ENCODE measurements at places on chromosomes 16 and 17. TPM values are rescaled to one million over a fixed set of nuclear protein-coding genes. Genes with fewer than 3 reads are reported as not detected.

SLC52A1 gene
- total RNA-seq, result 0.17 TPM

CD300LG gene
- not detected for total RNA-seq

GRCh38 chr17:65750631-65751115 lies 189.2 kb upstream of the AXIN2 start:
- H3K4me1 ChIP-seq, result peaks cover 9% of the 10 kb centered on the region
- H3K27ac ChIP-seq, result no peak overlapping the region
- H3K27me3 ChIP-seq, result no peaks in the 10 kb centered on the region

- no peaks in the 10 kb centered on the region for H3K36me3 ChIP-seq
- H3K27me3 ChIP-seq, result no peaks in the 10 kb centered on the region
- no peak overlapping the region for H3K27ac ChIP-seq
- no peak overlapping the region for H3K4me3 ChIP-seq
- peaks cover 22% of the 10 kb centered on the region for H3K4me1 ChIP-seq
Observed at GRCh38 chr17:77929871-77930436, 28.5 kb upstream of the TNRC6C start.

DNA sequence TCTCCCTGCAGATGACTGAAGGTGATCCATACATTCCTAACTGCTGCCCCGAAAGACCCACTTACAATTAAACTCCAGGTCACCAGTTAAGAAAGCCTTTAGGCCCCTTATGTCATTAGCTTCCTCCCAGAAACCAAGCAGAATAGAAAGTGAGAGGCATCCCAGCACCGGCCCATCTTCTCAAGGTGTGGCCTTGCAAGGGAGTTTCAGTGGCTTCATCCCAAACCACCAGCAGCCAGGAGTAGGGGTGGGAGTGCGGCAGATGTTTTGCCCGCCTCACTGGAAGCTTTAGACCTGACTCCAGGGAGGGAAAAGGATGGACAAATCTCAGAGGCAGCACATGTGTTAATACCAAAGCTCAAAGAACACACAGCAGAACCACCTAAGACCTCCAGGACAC lies 5.1 kb downstream of the ZFHX3 start:
- H3K27ac ChIP-seq, result no peak overlapping the region
- DNase-seq, result no peak
- H3K4me3 ChIP-seq, result no peak overlapping the region

CD79B gene
- total RNA-seq, result 5.5 TPM

- no peak for DNase-seq
- H3K4me1 ChIP-seq, result peaks cover 56% of the 10 kb centered on the region
- no peak overlapping the region for H3K4me3 ChIP-seq
Observed at GRCh38 chr16:30372725-30373124, 1.9 kb upstream of the MYL11 start.

YBX2 gene
- total RNA-seq, result not detected

GRCh38 chr17:28949185-28950016 lies 1.9 kb downstream of the PHF12 start:
- H3K4me1 ChIP-seq, result peaks cover 63% of the 10 kb centered on the region
- no peaks in the 10 kb centered on the region for H3K27me3 ChIP-seq
- peak; percentile 69 for DNase-seq
- peak overlapping the region; percentile 90 for H3K4me3 ChIP-seq

DNA sequence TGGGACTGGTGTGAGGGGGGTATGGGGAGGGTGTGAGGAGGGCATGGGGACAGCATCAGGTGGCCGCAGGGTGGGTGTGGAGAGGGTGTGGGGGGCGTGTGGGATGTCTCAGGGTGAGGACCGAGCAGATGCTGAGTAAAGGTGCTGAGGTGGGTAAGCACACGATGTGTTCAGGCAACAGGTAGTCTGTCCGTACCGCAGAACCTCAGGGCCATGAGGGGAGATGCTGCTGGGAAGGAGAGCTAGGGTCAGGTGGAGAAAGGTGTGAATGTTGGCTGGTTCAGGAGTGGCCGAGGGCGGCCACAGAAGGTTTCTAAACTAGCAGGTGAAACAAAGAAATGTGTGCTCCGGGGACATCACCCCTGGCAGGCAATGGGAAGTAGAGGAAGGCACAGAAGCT lies 80.0 kb upstream of the CDH5 start:
- no peak for DNase-seq
- no peak overlapping the region for H3K4me3 ChIP-seq
- H3K27ac ChIP-seq, result no peak overlapping the region

DNA sequence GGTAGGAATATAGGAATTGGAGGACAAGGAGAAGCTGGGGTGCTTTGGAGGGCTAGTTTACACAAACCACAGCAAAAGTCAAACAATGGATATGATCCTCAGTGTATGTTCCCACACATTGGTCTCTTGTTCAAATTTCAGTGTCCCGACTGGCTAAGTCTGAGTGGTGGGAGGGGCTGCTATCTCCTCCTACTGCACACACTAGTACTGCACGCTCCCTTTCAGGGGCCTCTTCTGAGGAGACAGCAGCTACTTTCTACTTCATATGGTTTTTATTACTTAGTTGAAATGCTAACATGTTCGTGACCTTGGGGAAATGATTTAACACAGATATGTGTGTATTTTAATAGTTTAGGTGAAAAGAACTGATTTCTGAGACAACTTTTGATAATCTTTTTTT lies 18.8 kb upstream of the KRT10 start:
- no peak overlapping the region for H3K4me3 ChIP-seq
- DNase-seq, result no peak
- no peaks in the 10 kb centered on the region for H3K4me1 ChIP-seq
- H3K27me3 ChIP-seq, result no peaks in the 10 kb centered on the region
- no peaks in the 10 kb centered on the region for H3K36me3 ChIP-seq
- no peak overlapping the region for H3K27ac ChIP-seq

MPP2 gene
- 4.0 TPM for total RNA-seq

- no peak overlapping the region for H3K27ac ChIP-seq
- peaks cover 16% of the 10 kb centered on the region for H3K4me1 ChIP-seq
Observed at GRCh38 chr16:2715519-2715918, 4.5 kb downstream of the PRSS27 start.

- no peaks in the 10 kb centered on the region for H3K4me1 ChIP-seq
- H3K4me3 ChIP-seq, result no peak overlapping the region
- H3K27ac ChIP-seq, result no peak overlapping the region
Observed at GRCh38 chr17:6035801-6036394, 34.3 kb upstream of the WSCD1 start.

TMEM238L gene
- not detected for total RNA-seq

CYBA gene
- total RNA-seq, result 294 TPM

DNA sequence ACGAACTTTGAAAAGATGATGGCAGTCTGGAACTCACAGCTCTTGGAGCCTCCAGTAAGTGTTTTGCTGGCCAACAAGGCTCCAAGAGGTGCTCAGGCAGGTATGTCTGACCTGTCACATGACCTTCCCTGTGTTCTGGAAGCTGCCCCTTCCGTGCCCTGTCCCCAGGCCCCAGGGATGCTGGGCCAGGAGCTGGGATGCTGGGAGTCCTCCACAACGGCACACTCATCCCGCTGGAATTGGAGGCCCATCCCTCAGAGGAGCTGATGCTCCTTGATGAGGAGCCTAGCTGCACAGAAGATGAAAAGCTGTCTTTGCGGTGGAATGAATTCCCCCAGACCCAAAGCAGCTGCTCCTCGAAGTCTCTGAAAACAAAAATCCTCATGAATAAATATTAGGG lies 47.8 kb downstream of the HOXB1 start:
- H3K4me1 ChIP-seq, result peaks cover 7% of the 10 kb centered on the region
- no peaks in the 10 kb centered on the region for H3K36me3 ChIP-seq
- no peak overlapping the region for H3K4me3 ChIP-seq
- DNase-seq, result no peak

KRTAP1-1 gene
- total RNA-seq, result not detected

- H3K36me3 ChIP-seq, result no peaks in the 10 kb centered on the region
- H3K27ac ChIP-seq, result no peak overlapping the region
- peaks cover 7% of the 10 kb centered on the region for H3K27me3 ChIP-seq
- no peak for DNase-seq
Observed at GRCh38 chr16:66324815-66325515, 41.5 kb upstream of the CDH5 start.
